ENCODE measurements at places on chromosomes 7 and 10.

DNA sequence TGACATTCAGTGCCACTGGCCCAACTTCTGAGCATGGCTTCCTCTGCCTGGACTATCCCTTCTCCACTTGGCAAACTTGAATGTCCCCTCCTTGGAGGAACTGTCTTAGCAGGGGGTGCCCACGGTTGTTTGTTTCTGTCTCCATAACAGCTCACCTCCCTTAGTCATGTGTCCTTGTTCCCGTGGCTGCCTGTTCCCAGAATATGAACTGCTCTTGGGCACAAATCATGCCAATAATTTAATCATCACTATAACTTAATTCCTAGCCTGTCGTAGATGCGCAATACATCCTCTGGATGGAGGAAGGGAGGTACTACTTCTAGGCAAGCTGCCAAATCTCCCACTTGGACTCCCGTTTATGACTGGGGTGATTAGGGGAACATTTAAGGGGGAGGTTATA lies 173.1 kb downstream of the MYOF start:
- DNase-seq = no peak

GRCh38 chr10:43926875-43927406 lies 278.3 kb upstream of the ZNF32 start:
- no peak for DNase-seq

GRCh38 chr7:133491201-133491691 lies 238.4 kb downstream of the EXOC4 start:
- DNase-seq = no peak

- no peak for DNase-seq
Observed at GRCh38 chr10:14299556-14299955, 31.2 kb downstream of the FRMD4A start.

DNA sequence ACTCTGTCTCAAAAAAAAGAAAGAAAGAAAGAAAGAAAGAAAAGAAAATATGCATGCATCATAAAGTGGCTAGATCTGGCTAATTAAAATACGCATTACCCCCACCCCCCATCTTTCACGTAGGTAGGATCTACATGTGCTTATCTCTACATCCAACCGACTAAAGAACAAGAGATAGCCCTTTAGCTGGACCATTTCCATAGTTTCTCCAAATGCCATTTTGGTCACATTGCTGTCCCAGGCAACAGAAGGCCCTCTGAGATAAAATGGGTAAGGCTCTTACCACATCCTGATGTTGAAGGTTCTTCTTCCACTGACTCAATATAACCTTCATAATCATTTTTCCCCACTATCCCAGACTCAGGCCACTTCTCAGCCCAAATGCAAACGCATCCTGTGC lies 31.5 kb downstream of the PIK3AP1 start:
- DNase-seq = no peak

- DNase-seq = no peak
Observed at GRCh38 chr10:107544706-107545520, 380.4 kb upstream of the SORCS1 start.

Measured in stimulated activated CD4-positive, alpha-beta T cell treated with anti-CD3 and anti-CD28 coated beads, TNF-alpha, amount 100 ng/mL, for 1 hour (primary cell).